Left ventricle myocardium inferior (tissue), 1 donor: ENCODE measurements at places on chromosomes 1 and 21.

DNA sequence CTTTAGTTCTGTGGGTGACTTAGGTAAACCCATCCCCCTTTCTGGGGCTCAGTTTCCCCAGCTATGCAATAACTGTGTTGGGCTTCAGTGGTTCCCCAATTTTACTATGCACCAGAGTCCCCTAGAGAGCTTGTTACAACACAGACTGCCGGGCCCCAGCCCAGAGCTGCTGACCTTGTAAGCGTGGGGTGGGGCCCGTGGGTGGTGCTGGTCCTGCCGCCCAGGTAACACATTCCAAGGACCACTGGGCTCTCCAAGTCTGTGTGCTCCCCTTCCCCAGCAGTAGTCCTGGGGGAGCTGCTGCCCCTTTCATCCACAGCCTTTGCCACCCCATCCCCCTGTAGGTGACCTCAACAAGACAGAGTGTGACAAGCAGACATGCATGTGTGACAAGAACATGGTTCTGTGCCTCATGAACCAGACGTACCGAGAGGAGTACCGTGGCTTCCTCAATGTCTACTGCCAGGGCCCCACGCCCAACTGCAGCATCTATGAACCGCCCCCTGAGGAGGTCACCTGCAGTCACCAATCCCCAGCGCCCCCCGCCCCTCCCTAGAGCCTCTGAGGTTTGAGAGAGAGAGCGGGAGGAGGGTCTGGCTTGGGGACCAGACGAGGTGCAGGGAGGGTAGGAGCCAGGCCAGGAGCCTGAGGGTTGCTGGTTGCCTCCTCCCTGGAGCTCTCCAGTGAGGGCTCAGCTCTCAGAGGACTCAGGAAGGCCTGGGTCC is 8.9 kb downstream of the PLA2G2F start:
- peaks cover 14% of the 10 kb centered on the region for H3K4me1 ChIP-seq
- peaks cover 33% of the 10 kb centered on the region for H3K27me3 ChIP-seq
- no peak overlapping the region for H3K4me3 ChIP-seq
- no peak overlapping the region for H3K27ac ChIP-seq

DNA sequence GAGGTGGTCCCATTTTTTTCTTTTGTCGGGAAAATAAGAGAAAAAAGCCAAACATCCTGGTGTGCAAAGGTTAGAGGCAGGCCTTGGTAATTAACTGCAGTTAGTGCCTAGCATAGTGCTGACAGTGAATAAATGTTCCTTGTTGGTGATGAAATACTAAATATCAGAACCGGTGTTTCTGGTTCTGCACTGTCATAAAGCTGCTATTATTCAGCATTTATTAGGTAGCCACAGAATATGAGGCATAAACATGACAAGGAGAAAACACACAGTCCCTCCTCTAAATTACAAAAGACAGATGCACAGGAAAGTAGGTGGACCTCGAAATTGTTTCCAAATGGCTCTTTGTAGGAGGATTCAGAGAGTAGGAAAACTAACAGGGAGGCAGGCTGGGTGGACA is 122.0 kb upstream of the ADGRL2 start:
- no peaks in the 10 kb centered on the region for H3K36me3 ChIP-seq
- no peak overlapping the region for H3K27ac ChIP-seq
- no peaks in the 10 kb centered on the region for H3K27me3 ChIP-seq
- H3K4me1 ChIP-seq = peaks cover 30% of the 10 kb centered on the region
- H3K4me3 ChIP-seq = no peak overlapping the region
- no peak for DNase-seq

- DNase-seq = peak; percentile 48
- no peaks in the 10 kb centered on the region for H3K36me3 ChIP-seq
- peaks cover 24% of the 10 kb centered on the region for H3K4me1 ChIP-seq
- no peaks in the 10 kb centered on the region for H3K27me3 ChIP-seq
These were observed 19.8 kb upstream of the MUTYH start for GRCh38 chr1:45359882-45360513.

GRCh38 chr1:208165659-208166058 is 78.5 kb downstream of the PLXNA2 start:
- peaks cover 81% of the 10 kb centered on the region for H3K4me1 ChIP-seq
- H3K27me3 ChIP-seq = no peaks in the 10 kb centered on the region
- H3K4me3 ChIP-seq = no peak overlapping the region
- DNase-seq = no peak
- H3K27ac ChIP-seq = no peak overlapping the region

DNA sequence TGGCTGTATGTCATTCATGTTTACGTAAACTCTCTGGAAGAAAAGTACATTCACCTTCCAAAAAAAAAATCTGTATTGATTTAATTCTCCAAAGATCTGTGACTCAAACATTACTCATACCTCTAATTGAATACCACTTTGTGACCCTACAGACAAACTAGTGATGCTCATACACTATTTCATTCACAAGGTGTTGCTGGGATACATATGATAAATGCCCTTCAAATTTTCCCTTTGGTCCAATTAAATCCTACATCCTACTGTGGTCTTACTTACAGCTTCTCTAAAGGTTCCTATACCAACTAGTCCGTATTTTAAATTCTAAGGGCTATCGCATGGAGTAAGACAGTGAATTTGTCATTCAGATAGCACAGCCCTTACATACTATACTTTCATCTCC is 26.8 kb upstream of the CADM3 start:
- H3K4me3 ChIP-seq = no peak overlapping the region
- no peaks in the 10 kb centered on the region for H3K36me3 ChIP-seq
- H3K27ac ChIP-seq = no peak overlapping the region
- no peak for DNase-seq

GRCh38 chr1:167104256-167104633 is 10.4 kb downstream of the STYXL2 start:
- peaks cover 14% of the 10 kb centered on the region for H3K36me3 ChIP-seq
- H3K4me1 ChIP-seq = peaks cover 74% of the 10 kb centered on the region
- peak overlapping the region; percentile 71 for H3K27ac ChIP-seq
- DNase-seq = no peak
- H3K27me3 ChIP-seq = peaks cover 12% of the 10 kb centered on the region
